ENCODE measurements at places on chromosomes 5 and 9.

DNA sequence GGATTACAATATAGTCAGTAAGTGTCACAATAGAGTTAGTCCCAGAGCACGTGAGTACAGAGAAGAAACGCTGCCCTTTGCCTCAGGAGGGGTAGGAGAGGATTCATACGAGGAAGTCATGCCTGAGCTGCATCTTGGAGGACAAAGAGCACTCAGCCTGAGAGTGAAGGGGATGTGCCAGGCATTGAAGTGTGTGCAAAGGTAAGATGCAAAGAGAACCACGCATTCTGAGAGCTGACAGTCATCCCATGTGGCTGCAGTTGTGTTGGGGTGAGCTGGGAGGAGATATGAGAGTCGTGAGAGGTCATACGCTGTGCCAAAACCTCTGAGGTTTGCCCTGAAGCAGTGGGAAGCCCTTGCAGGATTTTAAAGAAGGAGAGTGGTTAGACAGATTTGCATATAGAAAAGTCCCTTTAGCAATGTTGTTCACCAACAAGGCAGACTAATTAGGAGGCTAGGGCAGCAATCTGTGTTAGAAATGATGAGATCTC is 97.5 kb downstream of the PIP5K1B start:
- DNase-seq: peak; percentile 12

- DNase-seq: no peak
Observed at GRCh38 chr5:77842243-77842642, 66.1 kb upstream of the TBCA start.

DNA sequence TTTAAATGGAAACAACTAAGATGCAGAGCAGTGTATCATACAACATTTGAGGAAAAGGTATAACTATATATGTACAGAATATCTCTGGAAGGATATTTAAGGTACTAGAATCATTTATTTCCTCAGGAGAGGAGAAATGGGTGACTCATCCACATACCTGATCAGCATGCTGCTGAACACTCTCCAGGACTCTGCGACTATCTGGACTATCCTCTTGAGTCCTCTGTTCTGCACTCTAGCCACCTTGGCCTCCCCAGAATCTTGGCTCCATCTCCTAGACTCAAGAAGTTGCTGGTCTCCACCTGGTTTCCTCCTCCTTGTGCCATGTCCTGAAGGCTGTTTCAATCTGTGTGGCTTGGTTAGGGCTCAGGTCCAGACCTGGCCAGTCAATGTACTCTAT is 8.8 kb upstream of the PRDM6 start:
- DNase-seq: no peak

GRCh38 chr5:143061161-143061945 is 291.2 kb downstream of the ARHGAP26 start:
- DNase-seq: no peak

GRCh38 chr5:179606071-179606909 is 17.2 kb downstream of the HNRNPH1 start:
- no peak for DNase-seq

- no peak for DNase-seq
Observed at GRCh38 chr5:141477815-141478214, 2.0 kb downstream of the PCDHGC3 start.

DNA sequence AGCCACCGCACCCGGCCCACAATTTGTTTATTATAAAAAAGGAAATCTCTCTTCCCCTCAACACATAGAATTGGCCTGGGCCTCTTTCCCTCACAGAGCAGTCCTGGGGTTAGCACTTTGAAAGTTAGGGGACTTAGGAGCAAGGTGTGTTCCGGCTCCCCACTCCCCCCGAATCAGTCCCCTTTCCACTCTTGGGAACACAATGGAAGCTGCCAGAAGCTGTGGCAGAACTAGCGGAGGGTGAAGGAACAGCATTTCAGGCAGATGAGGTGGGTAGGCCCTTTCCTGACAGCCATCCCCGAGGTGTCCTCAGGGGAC is 16.4 kb upstream of the C5orf47 start:
- no peak for DNase-seq

GRCh38 chr9:27569406-27569805 is 3.9 kb downstream of the C9orf72 start:
- DNase-seq: no peak

- DNase-seq: no peak
Observed at GRCh38 chr5:144378681-144379080, 208.0 kb downstream of the KCTD16 start.

DNA sequence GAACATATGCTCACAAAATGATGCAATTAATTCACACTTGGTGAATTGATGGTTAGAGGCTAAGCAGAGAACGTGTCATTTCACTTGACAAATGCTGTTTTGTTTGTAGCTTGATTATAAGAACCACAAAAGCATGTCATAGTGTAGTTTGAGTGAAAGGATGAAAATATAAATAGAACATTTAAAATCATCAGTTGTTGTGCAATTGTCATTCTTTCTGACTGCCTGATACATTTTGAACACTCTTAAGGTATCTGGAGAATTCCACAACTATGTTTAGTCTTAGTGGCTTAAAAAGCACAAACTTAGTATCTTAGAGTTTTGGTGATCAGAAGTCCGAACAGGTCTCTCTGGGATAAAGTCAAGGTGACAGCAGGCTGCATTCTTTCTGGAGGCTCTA is 129.4 kb downstream of the BASP1 start:
- DNase-seq: no peak
